COR-L47 (cell line): ENCODE measurements at places on chromosomes 2 and 18.

GRCh38 chr2:110124939-110125691, 9.5 kb upstream of the MALL start:
- DNase-seq: no peak

- DNase-seq: no peak
Observed at GRCh38 chr2:189407281-189408209, 33.7 kb upstream of the WDR75 start.

- no peak for DNase-seq
Observed at GRCh38 chr2:28481905-28482304, 14.0 kb upstream of the PLB1 start.

GRCh38 chr2:165777522-165778186, 16.4 kb downstream of the GALNT3 start:
- no peak for DNase-seq

- no peak for DNase-seq
Observed at GRCh38 chr18:13218997-13219396, 437 bp downstream of the LDLRAD4 start.

- DNase-seq: peak; percentile 70
Observed at GRCh38 chr18:23515911-23516546, 12.7 kb downstream of the RMC1 start.

GRCh38 chr2:10507106-10507505, 59.0 kb upstream of the ODC1 start:
- DNase-seq: no peak

- DNase-seq: no peak
Observed at GRCh38 chr2:223633656-223634055, 31.5 kb upstream of the SCG2 start.

DNA sequence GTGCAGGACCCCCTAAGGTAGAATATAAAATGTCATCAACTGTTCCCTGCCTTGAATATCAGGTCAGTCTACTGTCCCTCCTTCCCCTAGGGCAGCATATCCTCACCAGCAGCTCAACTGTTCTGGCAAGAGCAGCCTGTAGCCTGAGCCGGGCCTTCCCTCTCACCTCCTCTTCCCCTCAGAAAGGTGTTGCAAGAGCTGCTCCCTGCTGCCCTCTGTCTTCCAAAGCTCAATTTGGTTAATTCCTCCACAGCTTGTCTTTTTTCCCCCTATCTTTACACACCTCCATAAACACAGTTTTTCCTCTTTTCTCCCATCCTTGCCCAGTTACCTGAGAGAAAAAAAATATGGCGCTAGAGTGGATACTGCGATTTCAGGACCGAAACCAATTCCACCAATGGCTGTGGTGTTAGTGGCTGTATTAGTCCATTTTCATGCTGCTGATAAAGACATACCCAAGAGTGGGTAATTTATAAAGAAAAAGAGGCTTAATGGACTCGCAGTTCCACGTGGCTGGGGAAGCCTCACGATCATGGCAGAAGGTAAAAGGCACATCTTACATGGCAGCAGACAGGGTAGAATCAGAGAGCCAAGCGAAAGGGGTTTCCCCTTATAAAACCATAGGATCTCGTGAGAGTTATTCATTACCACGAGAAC, 184.7 kb downstream of the MREG start:
- DNase-seq: peak; percentile 46

- DNase-seq: no peak
Observed at GRCh38 chr2:237053066-237053465, 32.6 kb upstream of the COPS8 start.

DNA sequence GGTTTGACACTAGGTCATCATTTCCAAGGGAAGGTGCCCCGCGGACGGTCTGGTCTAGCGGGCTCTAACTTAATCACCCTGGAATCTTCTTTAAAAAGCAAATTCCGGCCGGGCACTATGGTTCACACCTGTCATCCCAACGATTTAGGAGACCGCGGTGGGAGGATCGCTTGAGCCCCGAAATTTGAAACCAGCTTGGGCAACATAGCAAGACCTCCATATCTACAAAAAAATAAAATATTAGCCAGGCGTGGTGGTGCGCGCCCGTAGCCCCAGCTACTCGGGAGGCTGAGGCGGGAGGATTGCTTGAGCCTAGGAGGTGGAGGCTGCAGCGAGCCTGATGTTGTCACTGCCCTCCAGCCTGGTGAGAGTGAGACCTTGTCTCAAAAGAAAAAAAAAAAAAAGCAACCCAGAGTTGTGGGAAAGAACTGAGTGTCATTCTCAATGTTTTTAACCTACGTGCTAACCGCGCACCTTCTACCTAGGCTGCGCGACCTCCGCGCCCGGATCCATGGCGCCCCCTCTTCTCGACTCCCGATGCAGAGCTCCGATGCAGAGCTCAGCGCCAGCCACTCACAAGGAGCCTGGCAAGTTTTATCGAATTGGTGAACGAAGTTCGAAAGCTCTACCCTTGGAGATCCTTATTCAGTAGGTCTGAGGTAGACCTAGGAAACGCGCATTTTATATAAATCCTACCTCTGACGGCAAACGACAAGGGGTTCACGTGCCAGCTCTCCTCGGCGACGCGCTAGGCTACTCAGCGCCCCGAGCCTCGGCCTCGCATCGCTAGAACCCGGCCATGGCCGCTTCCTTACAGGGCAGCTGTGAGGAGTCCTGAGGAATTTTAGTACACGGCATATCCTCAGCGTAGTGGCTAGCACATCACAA, 888 bp upstream of the TWSG1 start:
- DNase-seq: no peak

DNA sequence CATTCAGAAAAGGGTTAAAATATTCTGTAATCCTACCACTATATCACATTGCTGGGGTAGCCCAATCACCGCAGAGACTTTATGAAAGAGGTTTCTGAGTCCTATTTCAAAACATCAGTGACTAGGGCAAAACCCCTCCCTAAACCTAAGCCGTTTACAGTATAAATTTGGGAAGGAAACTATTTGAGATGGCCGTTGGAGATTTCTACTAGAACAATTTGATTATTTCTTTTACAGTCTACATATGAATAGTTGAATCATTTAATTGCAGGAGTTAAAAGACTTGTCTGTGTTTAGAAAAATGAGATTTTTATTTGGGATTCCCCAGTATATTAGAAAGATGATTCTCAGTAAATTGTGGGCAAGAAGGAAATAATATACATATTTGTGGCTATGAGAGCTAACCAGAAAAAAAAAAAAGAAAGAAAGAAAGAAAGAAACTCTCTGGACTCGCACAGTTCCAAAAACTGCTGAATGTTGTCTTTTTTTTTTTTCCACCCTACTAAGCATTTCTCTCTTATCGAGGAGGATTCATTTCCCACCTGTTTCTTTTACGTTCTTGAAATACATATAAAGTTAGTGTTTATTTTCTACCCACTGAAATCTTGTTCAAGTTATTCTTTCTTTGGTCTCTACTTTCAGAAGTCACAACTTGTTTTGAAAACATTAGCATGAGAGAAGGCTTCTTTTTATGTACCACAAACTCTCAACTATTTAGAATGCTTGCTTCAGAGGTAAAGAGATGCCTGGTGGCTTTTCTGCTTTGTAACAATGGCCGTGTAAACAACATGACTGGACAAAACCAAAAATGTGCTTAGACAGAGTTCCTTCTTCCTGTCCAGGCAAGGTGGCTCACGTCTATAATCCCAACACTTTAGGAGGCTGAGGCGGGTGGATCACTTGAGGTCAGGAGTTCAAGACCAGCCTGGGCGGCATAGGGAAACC, 65.9 kb downstream of the BCL2 start:
- DNase-seq: no peak

- no peak for DNase-seq
Observed at GRCh38 chr2:149389506-149390167, 59.2 kb downstream of the LYPD6 start.

- DNase-seq: no peak
Observed at GRCh38 chr2:221502270-221503010, 69.7 kb downstream of the EPHA4 start.

GRCh38 chr2:5969303-5969702, 277.1 kb downstream of the SOX11 start:
- no peak for DNase-seq

- DNase-seq: no peak
Observed at GRCh38 chr2:22536133-22536532, 848.8 kb upstream of the KLHL29 start.

- no peak for DNase-seq
Observed at GRCh38 chr2:221343524-221343923, 228.6 kb downstream of the EPHA4 start.

DNA sequence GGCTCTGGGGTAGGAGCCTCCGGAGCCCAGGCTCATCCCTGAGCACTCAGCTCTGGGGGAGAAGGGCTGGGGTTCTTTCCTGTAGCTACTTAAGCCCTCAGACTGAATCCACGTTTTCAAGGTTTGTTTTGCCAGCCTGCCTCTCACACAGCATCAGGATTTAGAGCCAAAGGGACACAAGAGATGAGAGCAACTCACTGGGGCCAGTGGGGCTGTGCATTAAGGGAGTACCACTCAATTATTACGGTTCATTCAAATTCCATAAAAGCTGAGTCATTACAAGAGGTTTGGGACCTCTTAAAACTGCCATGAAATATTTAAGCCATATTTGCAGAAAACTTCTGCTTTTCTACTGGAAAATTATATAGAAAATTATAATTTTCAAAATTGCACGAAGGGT, 17.1 kb upstream of the SNED1 start:
- DNase-seq: no peak

DNA sequence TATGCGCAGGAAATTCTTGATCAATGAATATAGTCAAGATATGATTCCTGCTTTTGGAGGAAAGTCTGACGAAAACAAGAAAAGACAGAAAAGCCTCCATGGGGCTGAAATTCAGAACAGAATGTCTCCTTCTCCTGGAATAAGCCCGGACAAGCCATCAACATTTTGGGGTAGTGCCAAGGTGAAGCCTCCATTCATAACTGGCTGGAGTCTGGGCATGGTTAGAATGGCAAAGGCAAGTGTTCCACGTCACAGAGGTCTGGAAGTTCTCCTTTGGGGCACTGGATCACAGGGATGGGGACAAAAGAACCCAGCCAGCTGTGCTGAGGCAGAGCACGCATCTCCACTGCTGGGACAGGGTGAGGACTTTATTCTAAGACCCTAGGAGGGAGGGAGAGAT, 505.7 kb downstream of the CMPK2 start:
- no peak for DNase-seq

GRCh38 chr2:234974501-234975385, 22.9 kb downstream of the SH3BP4 start:
- no peak for DNase-seq

DNA sequence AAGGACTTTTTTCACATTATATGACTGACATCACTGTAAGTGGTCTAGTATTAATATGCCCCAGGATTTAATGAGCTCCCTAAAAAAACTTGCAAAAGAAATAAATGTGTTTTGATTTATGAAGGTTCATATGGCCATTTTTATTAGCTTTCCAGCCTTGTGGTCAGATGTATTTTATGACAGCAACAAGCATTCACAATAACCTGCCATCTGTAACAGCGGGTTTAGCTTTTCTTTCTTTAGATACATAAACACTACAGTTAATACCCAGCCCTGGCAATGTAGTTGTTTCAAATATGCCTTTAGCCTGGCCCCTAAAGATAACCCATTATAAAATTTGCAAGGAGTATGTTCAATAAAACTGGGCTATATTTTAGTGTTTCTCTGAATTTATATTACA, 1063.8 kb downstream of the SOCS6 start:
- no peak for DNase-seq

- DNase-seq: no peak
Observed at GRCh38 chr2:8860239-8860638, 22.8 kb upstream of the KIDINS220 start.

DNA sequence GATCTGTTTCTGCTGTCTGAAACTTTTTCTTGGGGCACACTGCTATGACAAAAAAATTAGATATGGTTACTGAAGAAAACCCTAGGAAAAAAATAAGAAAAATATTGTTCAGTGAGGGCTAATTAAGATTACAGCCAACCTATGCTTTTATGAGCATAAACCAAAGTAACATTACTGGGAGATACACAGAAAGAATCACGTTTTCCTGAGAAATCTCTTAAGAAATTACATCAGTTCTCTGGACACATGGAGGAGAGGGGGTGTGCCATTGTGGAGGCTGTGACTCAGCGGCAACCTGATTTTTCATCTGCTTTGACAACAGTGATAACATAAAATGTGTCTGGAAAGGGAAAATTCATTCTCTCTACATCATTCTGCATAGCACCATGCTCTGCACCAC, 13.4 kb upstream of the NMI start:
- DNase-seq: no peak

DNA sequence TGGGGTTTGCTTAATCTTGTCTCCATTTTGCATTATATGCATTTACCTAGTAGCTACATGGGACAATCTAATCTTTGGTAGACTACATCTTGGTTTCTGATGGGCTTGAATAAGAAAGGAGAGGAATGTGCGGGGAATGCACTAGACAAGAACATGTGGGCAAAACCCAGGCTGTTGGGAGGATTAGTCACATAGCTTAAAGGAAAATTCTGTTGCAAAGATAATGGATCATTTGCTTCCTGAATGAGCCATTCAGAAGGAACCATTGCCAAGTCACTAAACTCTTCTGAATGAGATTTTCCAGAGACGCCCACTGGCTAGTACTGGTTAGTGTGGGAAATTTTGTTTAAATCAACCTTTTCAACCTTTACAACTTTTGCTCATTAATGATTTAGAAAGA, 84.8 kb downstream of the OSBPL6 start:
- no peak for DNase-seq

DNA sequence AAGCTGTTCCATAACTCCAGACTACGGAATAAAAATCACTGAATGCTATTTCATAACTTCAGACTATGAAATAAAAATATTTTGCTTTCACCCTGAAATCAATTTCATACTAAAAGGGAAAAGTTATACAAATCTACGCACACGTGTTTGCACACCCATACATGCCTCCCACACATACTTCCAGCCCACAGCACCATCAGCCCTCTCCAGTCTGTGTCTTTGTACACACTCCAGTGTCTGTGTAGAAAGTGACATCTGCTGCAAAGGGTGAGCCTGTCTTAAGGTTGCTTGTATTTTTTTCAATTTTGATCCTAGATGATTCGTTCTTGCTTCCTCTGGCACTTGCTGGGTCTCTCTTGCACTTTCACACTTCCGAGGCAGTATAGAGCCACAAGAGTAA, 53.6 kb downstream of the VIT start:
- DNase-seq: no peak

DNA sequence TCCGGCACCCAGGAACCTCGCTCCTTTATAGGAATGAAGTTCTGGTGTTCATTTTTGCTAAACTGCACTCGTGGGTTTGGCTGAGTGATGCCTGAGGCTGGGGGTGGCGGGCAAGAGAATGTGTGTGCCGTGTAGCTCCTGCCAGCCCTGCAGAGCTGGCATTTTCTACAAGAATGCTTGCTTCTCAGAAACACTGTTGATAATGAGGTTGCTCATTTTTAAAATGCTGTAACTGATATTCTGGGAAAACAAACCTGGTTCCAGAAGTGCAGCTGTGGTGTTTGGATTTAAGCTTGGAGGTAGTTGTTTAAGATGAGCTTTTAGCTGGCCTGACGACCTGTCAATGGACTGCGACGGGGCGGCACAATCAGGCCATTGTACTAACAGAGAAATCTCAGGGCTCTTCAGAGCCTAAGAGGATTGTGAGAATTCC, 511.9 kb upstream of the TNP1 start:
- DNase-seq: no peak

- DNase-seq: no peak
Observed at GRCh38 chr2:133599211-133599803, 31.0 kb upstream of the NCKAP5 start.

GRCh38 chr2:25041307-25041927, 459 bp upstream of the EFR3B start:
- peak; percentile 92 for DNase-seq
